ENCODE measurements at places on chromosomes 5 and 9.

GRCh38 chr9:99073347-99073746 is 31.6 kb upstream of the TGFBR1 start:
- no peak for DNase-seq

DNA sequence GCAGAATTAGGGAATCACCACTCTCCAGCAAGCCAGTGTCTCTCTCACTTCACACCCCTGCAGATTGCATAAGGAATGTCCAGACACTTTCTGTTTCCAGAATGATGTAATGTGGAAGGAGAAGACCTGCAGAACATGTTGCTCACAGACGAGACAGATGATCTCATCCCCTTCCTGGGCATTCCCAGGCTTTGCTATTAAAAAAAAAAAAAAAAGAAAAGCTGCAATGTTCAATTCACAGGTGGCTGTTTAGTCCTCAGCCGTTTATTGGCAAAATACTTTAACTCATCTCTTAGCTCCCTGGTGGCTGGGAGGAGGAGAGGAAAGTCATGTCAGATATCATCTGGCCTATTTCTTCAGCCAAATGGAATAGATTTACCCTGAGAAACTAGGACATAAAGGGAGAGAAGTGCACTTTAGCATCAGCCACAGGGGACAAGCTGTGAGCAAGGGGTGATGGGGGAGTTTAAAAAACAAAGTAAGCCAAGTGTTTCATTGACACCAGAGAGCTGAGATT is 95.9 kb upstream of the TNC start:
- DNase-seq: no peak

DNA sequence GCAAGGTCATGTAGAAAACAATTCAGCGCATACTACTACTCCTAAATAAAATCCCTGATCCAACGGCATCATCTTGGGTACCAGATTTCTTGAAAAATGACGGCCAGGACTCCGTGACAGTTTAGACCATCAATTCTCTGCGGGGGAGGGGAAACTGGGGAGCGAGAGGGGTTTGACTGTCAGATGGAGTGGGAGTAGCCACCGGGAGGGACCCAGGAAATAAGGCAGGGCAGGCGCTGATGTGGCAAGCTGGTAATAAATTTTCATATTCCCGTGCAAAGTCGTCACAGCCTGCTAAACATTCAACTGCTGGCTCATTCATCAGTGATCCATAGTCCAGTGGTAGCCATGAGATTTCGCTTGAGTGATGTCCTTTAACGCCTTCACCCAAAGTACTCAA is 457 bp upstream of the CDH18 start:
- DNase-seq: no peak

DNA sequence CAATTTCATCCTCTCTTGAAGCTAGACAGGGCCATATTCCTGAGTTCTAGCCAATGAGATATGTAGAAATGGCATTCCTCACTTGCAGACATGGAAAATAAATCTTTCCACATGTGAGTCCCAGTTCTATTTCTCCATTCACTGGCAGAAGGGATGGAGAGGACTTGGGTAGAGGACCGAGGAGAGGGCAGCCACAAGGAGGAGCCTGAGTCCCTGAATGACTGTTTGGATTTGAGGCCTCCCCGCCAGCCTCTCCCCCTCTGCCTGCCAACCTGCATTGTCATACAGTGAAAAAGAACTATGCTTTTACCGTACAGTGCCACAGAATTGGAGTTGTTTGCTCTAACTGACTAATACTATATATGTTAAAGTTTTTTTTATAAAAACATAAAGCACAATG is 583.0 kb upstream of the WWC1 start:
- DNase-seq: no peak

GRCh38 chr5:107248066-107248695 is 422.6 kb downstream of the EFNA5 start:
- peak; percentile 61 for DNase-seq

- no peak for DNase-seq
These were observed 64.7 kb upstream of the SPOCK1 start for GRCh38 chr5:137563646-137564397.

DNA sequence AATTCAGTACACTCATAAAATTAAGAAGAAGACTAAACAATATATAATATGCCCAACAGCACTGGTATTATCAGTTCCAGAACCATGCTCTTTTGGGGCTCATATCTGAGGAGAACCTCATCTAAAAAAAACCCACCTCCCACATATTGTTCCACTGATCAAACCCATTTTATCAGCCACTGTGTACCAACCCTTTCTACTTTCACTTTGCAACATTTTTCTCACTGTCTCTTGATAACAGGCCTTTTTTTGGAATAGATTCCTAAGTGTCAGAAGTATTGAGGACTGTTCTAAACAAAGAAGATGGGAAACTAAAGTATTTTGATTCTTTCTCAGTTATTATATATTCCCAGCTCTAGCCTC is 173.2 kb downstream of the GABRB2 start:
- DNase-seq: no peak

DNA sequence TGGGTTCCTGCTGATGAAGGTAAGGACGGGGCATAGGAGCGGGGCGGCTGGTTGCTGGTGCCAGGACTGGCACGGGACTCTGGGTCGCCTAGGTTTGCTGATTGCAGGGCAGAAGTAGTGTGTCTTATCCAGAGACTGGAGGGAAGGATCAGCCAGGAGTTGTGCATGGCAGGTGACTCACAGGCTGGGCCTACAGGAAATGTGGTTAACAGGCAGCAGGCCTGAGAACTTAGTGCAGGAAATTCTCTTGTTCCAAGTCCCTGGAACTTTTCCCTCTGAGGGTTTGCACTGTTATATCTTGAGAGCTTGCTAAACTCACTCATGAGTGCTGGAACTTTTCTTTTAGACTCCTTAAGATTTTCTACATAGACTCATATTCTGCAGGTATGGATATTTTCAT is 95.1 kb downstream of the ANXA2R start:
- no peak for DNase-seq

DNA sequence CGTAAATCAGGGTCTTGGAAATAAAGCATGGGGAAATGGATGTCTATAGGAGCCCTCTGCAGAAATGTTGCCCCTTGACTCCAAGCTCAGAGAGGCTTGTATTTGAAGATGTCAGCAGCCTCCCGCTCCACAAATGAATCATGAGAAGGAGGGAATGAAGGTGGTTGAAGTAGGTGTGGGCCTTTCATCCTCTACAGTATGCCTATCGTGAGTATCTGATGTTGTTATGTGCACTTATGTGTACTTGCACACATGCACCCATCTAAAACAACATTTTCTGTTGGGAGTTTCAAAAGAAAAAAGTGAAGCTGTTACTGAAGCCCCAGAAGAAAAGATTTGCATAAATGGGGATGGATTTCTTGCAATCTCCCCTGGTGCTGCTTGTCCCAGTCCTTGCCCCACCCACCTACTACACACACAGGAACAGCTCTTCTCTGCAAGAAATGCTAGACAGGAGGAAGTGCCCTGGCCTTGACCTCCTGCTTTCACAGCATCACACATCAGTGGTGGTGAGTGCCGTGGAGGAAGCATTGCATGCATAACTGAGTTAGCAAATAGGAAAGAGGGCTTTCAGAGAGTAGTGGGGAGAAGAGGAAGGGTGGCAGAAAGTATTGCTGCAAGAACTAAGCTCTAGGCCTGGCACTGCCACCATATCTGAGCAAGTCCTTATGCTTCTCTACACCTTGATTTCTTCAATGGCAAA is 156.1 kb downstream of the SNX18 start:
- peak; percentile 77 for DNase-seq

DNA sequence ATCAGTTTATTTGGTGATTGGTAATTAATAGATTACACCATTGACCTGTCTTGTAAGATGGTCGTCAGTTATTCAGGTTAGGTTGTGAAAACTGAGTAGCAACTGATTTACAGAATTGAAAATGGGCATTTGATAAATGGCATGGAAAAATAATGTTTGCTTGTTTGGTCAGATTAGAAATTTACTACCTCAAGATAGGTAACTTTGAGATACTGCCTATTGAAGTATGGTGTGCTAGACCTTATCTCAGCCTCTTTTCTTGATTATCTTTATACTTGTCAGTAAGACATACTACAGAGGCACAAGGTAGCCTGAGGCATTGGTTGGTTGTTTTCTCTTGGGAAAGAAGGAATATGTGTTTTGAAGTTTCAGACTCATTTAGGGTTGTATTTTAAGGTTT is 174.5 kb downstream of the XRCC4 start:
- no peak for DNase-seq

DNA sequence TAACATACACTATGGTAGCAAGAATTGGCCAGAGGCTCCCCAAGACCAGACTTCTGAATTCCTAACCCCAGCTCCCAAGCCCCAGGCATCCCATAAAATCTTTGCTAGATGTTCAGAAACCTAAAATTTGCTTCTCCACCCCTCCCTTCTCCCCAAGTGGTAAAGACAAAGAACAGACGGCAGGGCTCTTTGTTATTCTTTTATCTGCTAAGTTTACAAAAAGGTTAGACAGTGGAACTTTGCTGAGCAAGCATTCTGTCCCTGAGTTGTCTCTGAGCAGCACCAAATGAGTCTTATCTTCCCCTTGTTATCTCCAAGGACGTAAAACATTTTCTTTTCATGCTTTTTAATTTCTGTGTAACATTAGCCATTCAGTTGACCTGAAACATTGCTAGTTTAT is 30.2 kb downstream of the TJP2 start:
- no peak for DNase-seq

DNA sequence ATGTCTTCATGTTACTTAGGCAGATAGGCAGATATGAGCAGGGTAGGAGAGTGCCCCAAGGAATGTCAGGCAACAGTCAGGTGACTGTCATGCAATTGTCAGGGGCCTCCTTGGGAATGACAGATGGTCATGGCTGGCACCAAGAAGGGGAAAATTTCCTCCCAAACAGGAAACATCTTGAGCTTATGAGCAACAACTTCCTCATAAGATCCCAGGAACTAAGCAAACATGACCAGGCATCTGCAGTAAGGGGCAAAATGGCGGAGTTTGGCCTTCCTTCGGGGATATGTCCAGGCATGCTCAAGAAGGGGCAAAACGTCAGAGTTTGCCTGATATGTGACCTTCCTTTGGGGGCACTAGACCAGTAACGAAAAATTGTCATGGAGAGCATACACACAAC is 591.8 kb downstream of the PDE4D start:
- no peak for DNase-seq

DNA sequence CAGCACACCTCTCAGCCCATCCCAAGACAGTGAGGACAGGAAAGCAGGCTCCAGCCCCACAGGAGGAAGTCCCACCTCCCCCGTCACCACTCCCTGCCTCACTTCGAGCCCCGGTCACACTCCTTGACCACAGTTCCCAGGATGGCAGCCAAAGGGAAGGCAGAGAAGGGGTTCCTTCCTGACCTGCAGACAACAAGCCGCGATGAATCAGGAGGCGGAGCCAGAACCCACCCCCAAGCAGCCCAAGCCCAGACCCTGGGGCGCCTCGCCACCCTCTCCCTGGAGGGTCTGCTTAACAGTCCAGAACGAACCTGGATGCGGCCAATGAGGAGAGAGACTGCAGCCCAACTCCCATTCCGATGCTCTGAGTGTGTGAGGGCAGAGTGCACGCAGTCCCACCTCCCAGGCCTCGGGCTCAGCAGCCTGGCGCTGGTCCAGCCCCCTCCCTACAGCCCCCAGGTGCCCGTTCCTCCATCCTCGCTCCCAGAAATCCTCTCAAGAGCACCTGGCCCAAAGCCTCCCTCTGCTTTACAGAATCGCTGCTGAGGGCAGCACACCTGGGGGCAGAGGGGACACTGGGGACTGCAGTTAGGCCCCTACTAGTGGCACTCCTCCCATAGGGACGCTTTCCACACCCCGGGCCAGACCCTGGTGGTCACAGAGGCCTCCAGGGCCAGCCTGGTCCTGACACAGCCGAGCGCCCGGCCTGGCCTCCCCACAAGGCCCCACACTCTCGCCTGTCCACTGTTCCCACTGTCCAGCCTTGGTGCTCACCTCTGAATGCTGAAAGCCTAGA is 69.6 kb upstream of the LRRTM2 start:
- DNase-seq: no peak

DNA sequence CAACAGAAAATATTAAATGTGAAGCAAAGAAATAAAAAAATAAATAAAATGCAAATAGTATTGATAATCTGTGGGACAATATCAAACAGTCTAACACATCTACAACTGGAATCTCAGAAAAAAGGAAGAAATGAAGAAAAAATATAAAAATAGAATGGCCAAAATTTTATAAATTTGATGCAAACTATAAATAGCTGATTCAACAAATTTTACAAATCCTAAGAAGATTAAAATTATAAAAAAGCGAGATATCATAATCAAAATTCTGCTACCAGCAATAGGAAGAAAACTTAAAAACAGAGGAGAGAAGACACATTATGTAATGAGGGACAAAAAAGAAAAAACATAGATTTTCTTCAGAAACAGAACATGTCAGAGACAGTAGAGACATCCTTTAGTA is 129.2 kb upstream of the IRX1 start:
- DNase-seq: no peak

DNA sequence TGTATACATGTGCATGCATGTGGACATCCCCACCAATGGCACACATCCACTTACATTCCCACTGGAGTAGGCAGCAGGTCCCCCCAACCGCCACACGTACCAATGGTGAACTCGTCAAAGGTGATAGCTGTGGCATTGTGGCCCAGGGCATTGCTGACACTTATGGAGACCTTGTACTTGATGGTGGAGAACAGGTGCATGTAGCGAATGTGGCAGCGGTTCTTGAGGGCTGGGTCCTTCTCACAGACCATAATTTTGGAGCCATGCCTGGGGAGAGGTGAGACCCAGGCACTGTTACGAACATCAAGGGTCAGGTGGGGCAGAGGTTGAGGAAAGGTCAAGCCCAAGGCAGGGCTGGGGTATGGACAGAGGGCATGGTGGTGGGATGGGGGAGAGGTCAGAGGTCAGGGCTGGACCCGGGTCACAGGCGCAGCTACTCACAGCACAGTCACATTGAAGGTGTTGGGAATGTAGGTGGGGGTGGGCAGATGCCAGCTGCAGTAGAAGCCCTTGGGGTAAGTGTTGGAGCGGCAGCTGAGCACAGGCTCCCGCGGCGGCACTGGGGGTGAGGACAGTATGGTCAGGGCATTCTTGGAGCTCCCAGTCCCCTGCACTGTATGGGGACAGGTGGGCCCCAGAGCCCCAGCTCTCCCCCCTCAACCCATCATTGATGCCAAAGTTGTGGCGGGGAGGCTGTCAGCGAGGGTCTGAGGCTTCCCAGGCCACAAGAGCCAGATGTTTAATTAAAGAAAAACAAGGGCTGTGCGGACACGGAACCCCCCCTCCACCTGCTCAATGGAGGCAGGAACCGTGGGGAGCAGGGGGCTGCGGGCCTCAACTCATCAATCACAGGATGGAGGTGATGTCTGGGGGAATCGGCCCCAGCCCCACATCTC is 31.9 kb downstream of the CNTFR start:
- DNase-seq: no peak

Data from activated naive CD4-positive, alpha-beta T cell treated with anti-CD3 and anti-CD28 coated beads, Interleukin-2, amount 10 ng/mL, durations not matched to agents 7 days and 5 days (primary cell).